ENCODE measurements at places on chromosomes 4 and X.
A peak's percentile ranks its signal among the peaks of the same experiment; 100 is the strongest.

- DNase-seq: no peak
Measured at GRCh38 chr4:48470570-48470969, 12.6 kb upstream of the SLC10A4 start.

- no peak for DNase-seq
Measured at GRCh38 chr4:186688150-186688943, 35.3 kb downstream of the FAT1 start.

GRCh38 chr4:94068753-94069719 lies 138.6 kb upstream of the SMARCAD1 start:
- DNase-seq: no peak

DNA sequence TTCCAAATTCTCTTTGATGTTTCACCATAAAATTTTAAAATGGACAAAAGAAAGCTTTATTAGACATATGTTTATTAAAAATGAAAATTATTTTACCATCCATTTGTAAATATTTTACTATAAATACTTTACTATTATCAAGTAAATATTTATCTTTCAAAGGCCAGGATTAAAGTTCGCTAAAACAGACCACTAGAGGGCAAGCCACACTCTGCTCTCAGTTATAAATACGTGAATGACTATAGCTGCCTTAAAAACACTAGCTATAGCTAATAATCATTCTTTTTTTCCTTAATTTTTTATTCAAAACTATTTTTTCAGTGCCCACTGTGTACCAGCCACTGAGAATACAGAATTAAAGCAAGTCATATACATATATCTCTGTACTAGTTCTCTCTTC lies 38.6 kb downstream of the UNC5C start:
- DNase-seq: no peak

- peak; percentile 77 for DNase-seq
Measured at GRCh38 chr4:141102367-141102766, 30.9 kb downstream of the RNF150 start.
